ENCODE measurements at places on chromosomes 11 and 22.

- DNase-seq, result no peak
These were observed 108.3 kb downstream of the CHST1 start for GRCh38 chr11:45556851-45557707.

GRCh38 chr22:39349967-39350726 is at the start of gene SYNGR1:
Gene SYNGR1 (plus strand): TSS chr22:39349991. CDS start chr22:39350011, 20 bp downstream.
- DNase-seq, result no peak

DNA sequence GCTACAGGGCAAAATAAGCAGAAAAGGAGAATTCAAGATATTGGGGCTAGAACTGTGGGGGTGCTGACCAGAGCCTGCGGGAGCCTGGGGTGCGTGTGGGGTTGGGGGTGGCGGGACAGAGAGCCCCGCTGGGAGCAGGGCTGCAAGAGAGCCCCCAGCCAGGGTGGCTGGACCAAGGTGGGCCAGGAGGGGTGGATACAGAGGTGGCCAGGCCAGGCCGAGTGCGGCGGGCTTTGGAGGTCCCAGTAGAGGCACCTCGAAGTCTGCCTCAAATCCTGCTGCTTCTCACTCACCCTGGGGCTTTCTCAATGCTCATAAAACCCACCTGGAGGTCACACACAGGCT is 16.9 kb upstream of the MUC5B start:
- no peak for DNase-seq

- DNase-seq, result no peak
These were observed 320.9 kb upstream of the CCDC179 start for GRCh38 chr11:23181022-23181807.

GRCh38 chr11:107744736-107745135 is 32.9 kb upstream of the SLN start:
- no peak for DNase-seq

- DNase-seq, result no peak
These were observed 26.3 kb upstream of the TXNRD2 start for GRCh38 chr22:19967850-19968449.

GRCh38 chr11:68009391-68010089 is 587 bp upstream of the ALDH3B1 start:
- DNase-seq, result no peak

GRCh38 chr11:120226242-120226641 is 13.7 kb upstream of the POU2F3 start:
- no peak for DNase-seq

- no peak for DNase-seq
These were observed 5.9 kb downstream of the TMEM134 start for GRCh38 chr11:67463186-67463585.

- no peak for DNase-seq
These were observed 1391.3 kb downstream of the TBC1D22A start for GRCh38 chr22:48153726-48154125.

GRCh38 chr11:66636411-66636810 is 2.1 kb upstream of the RBM4 start:
- DNase-seq, result no peak

DNA sequence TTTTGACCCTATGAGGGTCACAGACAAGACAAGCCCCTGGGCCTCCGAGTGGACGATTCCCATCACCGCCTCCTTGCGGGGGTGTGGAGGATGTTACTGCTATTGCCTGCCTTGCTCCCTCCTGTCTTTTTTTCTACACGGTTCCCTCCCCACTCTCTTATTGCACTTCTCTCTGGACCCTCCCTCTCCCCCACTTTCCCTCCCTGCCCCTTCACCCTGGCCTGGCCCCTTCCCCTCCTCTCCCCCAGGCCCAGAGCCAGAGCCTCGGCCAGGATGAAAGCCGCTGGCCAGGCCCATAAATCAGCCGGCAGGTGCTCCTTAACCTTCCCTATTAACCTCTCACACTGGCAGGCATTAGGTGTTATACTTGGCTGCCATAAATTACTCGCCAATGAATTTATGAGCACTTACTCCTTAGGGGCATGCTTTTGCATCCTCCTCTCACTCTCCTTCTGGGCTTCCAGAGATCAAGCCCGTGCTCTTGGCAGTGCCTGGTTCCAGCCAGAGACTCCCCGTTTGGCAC is 18.3 kb upstream of the ALX4 start:
- no peak for DNase-seq

DNA sequence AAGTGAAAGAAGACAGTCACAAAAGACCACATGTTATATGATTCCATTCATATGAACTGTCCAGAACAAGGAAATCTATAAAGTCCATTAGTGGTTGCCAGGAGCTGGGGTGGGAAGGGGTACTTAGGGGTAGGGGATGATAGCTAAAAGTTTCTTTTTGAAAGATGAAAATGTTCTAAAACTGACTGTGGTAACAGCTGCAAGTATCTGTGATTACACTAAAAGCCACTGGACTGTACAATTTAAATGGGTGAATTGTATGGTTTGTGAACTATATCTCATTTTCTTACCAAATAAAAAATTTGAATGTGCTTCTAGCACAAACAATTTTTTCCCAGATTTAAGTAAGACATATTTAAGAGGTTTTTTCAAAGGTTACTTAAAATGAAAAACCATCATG is 22.1 kb downstream of the CHKA start:
- no peak for DNase-seq

GRCh38 chr22:44525941-44526778 is 28.1 kb upstream of the RTL6 start:
- DNase-seq, result no peak

DNA sequence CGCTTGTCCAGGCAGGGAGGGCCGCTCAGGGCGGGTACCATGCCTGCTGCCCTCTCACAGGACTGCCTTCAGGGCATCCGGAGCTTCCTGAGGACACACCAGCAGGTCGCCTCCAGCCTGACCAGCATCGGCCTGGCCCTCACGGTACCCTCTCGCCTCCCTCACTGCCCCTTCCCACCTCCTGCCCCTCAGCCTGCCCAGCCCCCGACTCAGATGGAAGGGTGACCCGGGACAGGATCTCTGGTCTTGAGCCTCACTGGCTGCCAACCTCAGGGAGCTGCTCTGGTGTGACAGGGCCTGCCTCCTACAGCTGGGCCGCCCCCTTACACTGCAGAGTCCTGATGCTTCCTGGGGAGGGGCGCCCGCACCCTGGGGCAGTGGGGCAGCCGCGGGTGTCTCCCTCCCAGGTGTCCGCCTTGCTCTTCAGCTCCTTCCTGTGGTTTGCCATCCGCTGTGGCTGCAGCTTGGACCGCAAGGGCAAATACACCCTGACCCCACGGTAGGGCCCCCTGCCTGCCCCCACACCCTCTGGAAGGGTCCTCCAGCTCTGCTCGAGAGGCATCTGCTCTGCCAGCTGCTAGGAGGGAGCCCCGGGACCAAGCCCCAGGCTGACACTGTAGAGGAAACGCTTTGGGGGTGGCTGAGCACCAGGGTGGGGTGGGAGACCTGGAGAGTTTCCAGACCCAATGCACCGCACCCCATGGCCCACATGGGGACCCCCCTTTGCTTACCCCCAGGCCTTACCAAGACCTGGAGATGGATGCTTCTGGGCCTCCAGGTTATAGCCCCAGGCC is 14.6 kb downstream of the TSPAN32 start:
- no peak for DNase-seq

GRCh38 chr11:35878741-35879140 is 65.1 kb upstream of the LDLRAD3 start:
- no peak for DNase-seq

DNA sequence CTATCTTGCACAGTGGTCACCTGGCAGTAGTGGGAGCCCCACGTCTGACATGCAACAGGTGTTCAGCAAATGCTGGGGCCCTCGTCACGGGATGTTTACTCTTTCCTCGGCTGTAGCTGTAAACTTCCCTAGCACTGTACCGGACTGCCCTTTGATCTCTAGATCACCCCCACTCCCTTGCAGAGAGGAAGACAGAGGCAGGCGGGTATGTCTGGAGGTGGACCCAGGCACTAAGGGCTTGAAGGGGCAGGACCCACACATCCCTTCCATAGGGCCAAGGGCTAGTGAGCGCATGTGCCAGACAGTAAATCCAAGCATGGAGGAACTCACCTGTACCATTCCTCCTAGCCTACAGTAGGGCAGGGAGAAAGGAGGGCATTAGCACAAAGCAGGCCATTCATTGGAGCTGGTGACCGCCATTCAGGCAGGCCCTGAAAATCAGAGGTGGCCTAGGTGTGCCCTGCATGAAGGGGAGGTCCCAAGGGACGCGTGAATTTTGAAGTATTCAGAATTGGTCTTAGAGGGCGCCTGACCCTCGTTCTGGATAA is 1.9 kb upstream of the SMTN start:
- no peak for DNase-seq

DNA sequence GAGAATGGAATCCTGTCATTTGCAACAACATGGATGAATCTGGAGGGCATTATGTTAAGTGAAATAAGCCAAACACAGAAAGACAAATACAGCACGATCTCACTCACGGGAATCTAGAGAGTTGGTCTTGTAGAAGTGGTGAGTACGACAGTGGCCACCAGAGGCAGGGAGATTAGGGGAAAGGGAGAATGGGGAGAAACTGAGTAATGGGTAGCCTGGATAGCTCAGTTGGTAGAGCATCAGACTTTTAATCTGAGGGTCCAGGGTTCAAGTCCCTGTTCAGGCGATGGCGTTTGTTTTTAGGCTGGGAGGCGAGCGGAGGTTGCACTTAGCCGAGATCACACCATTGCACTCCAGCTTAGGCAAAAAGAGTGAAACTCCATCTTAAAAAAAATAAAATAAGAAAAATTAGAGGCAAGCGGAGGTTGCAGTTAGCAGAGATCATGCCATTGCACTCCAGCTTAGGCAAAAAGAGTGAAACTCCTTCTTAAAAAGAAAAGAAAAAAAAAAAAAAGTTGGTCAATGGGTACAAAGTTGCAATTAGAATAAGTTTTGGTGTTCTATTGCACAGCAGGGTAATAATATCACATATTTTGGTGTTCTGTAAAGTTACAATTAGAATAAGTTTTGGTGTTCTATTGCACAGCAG is 95.7 kb upstream of the UBASH3B start:
- no peak for DNase-seq

DNA sequence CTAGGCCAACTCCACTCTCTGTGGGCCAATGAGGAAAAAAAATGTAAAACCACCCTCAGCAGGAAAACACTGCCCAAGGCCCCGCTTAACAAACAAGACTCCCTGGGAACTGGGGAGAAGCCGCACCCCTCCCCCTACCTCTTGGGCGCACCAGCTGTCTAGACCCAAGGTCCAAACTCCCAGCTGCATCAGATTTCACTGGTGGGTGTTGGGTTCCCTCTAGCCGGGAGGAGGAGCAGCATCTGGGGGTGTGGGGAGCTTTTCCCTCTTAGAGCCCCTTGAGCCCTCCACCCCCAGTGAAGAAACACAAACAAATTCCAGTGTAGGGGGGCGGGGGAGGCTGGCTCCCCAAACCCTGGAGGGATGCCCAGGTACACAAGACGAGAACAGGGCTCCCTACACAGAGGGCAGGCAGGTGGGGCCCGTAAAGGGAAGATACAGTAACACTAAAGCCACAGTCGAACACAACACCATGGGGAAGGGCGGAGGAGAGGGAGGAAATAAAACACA is 64.9 kb downstream of the NECTIN1 start:
- no peak for DNase-seq

GRCh38 chr11:117654281-117655255 is 142.4 kb downstream of the DSCAML1 start:
- DNase-seq, result no peak
